MG63 (cell line): ENCODE measurements at places on chromosomes 3 and 15. TPM values are rescaled to one million over a fixed set of nuclear protein-coding genes. Genes with fewer than 3 reads are reported as not detected.

DNA sequence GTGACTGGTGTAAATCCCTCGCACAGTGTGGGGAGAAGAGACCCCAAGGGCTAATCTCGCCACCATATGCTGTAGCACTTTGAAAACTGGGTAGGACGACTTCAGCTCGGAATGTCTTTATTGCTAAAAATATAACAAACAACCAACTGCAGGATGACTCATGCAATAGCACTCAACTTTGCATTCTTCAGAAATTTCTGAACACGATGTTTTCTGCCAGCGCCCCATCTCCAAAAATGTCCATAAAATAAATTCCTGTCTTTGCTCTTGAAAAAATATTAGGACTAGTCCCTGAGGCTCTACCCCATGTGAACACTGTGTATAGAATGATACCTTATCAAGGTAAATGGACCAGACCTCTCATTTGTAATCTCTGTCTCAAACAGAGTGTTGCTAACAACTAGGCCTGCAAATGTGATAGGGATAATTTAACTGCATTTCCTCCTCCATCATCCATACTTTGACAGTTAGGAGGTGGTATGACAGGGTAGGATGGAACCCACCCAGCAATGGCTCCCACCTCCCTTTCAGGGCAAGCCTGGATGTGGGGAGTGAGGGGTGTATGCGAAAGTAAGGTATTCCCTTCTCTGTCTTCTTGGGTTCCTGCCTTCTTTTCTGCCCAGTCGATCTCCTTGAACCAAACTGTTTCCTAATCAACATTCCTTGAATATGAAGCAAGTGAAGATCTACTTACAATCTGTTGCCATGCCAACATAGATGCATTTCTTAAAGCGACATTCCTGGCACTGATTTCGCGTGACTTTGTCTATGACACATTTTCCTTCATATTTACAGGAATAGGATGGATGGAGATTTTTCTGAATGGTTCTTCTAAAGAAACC lies 201.1 kb downstream of the NR1D2 start:
- DNase-seq, result peak; percentile 37

DNA sequence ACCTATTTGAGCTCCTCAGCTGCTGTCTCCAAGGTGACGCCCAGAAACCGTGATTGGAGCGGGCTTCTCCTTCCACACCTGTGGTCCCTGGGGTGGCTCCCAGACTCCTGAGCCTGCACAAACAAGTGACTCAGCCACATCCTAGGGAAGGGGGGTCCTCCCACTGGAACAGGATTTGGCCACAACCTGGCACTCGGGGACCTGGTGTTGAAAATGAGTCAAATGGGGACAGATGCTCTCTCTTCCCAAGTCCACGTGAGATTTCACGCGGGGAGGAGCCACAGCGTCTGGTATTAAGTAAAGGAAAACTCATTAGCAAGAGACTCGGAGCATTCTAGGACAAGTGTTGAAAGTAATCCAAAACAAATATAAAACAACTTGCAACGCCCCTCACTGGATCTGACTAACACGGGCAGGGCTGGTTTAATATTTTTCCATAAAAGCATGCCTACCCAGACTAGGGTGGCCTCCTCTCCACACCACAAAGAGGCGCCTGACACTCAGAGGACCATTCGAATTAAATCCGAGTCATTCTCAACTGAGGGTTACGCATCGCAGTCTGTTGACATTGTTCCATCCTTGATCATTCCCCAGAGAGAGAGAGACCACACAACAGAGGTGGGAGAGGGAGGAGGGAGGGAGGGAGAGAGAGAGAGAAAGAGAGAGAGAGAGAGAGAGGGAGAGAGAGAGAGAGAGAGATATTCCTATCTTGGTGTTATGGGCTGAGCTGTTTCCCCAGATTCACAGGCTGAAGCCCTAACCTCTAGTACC lies 74.4 kb downstream of the MGLL start:
- peak; percentile 76 for DNase-seq

DNA sequence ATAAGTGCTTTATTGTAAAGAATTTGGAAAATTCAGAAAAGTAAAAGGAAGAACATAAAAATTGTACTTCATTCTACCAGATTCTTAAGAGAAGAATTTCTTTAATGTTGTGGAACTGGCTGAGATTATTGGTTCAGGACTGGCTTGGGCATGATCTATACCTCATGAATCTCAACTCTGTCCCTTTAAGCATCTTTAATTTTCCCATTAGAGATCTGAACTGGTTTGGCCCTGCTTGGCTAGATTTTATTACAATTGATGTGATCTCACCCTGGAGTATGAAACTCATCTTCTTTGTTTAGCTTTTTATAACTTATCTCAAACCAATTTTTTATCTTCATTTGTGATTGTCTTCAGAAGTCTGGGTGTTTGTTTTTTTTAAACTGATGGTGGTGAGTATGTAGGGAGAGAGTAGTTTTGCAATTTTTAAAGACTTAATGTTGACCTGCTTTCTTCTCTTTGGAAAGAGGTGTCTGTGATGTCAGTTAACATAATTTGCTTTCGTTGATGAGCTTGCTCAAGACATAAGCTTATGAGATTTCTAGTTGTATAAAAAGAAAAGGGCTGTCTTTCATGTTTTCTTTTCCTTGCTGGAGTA lies 61.9 kb downstream of the ZNF609 start:
- DNase-seq, result no peak

DNA sequence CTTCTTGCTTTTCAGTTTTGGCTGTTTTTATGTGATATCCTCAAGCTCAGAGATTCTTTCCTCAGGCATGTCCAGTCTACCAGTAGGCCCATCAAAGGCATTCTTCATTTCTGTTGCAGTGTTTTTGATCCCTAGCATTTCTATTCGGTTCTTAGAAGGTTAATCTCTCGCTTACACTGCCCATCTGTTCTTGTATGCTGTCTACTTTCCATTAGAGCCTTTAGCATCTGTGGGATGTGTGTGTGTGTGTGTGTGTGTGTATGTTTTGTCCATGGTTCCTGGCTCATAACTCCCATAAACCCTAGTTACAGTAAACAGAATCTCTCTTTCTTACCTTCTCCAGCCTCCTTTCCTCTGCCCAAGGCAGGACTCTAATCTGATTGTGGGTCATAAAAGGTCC lies 5.1 kb upstream of the SLC22A13 start:
- no peak for DNase-seq

GRCh38 chr3:46701181-46701939 lies at the start of gene TMIE:
TSS of gene TMIE (plus strand) at chr3:46701392. CDS start at chr3:46701488, 96 bp downstream.
- DNase-seq, result no peak

GRCh38 chr3:109269577-109270275 lies 46.6 kb downstream of the DPPA2 start:
- DNase-seq, result no peak

DNA sequence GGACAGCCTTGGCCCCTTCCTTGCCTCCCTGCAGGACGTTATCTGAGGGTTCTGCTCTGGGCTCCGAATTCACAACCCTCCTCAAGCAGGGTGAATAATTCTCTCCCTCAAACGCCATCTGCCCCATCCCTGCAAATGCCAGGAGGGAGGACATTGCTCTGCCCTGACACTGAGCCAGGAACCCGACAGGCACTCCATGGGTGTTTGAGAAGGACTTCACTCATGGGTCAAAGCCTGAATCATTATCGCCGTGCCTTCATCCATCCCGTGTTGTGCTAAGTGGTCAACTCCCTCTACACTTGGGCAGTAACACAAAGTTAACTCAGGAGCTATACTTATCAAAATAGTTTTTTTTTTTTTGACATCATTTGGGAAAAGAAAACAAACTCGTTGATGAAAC lies 261.8 kb upstream of the IGF1R start:
- DNase-seq, result no peak

DNA sequence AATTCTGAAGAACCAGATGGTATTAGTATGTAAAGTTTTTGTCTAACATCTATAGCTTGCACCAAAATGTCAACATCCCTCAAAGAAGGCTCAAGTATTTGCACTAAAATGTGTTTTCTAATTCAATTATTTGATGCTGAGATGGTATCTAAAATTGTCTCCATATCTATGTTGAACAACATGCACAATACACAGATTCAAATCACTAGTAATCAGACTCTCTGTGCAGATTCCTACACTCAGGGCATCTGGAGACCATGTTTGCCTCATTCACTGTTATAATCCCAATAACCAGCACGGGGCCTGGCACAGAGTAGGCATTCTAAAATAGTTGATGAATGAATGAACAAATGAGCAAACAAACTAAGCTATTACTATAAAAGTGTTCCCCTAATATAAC lies 2.6 kb downstream of the FILIP1L start:
- DNase-seq, result no peak

DNA sequence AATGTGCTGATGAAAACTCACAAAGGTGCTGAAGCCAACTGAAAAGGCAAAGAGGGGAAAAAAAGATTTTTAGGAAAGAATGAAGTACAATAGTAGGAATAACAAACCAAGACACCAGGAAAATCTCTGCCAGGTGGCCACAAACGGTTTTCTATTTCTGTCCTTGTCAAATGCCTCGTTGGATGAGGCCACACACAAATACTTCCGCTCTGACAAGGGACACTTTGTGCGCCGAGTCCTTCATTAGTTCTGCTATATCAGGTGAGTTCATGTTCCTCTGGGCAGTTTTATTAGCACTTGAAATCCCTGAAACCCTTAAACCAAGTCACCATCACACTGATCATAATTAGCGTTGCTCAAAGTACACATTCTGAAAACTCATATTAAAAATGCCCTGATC lies 373.1 kb downstream of the VPS13C start:
- DNase-seq, result no peak

- DNase-seq, result no peak
Observed at GRCh38 chr3:197168606-197169005, 129.8 kb downstream of the DLG1 start.

GRCh38 chr15:83955806-83956265 lies 279.7 kb upstream of the GOLGA6L4 start:
- no peak for DNase-seq

GRCh38 chr15:55970286-55970685 lies 23.1 kb downstream of the NEDD4 start:
- DNase-seq, result no peak

- no peak for DNase-seq
Observed at GRCh38 chr15:48978638-48979037, 14.9 kb upstream of the SHC4 start.

- DNase-seq, result no peak
Observed at GRCh38 chr15:64738226-64739095, 36.9 kb downstream of the RBPMS2 start.

GRCh38 chr3:188631291-188632010 lies 477.5 kb downstream of the LPP start:
- DNase-seq, result no peak

GRCh38 chr3:157868196-157868595 lies 238.0 kb downstream of the SHOX2 start:
- DNase-seq, result no peak

GRCh38 chr15:66378814-66379430 lies 7.8 kb upstream of the MAP2K1 start:
- DNase-seq, result no peak

GRCh38 chr3:167811031-167811430 lies 75.5 kb downstream of the SERPINI1 start:
- DNase-seq, result peak; percentile 35

GRCh38 chr15:68241088-68241935 lies 11.8 kb upstream of the CLN6 start:
- DNase-seq, result no peak

- no peak for DNase-seq
Observed at GRCh38 chr3:175664911-175665310, 805.8 kb downstream of the NAALADL2 start.

GRCh38 chr3:190073264-190074008 lies 47.3 kb downstream of the P3H2 start:
- DNase-seq, result no peak

Gene HOMER2
- 19.6 and 19.7 TPM in 2 replicates for total RNA-seq

Gene EXD1
- not detected in 2 replicates for total RNA-seq

Gene IMPG2
- total RNA-seq, result under 0.01 and 0.89 TPM in 2 replicates

Gene MRPS22
- total RNA-seq, result 147 and 166 TPM in 2 replicates

Gene PP2D1
- not detected in 2 replicates for total RNA-seq

Gene HHATL
- total RNA-seq, result not detected in 2 replicates

Gene CNTN6
- total RNA-seq, result not detected in 2 replicates

Gene PLS1
- total RNA-seq, result 1.3 and 2.1 TPM in 2 replicates

Gene ZNF502
- 0.89 and 2.9 TPM in 2 replicates for total RNA-seq

Gene PARP15
- 0.10 TPM in 1 of 2 replicates, not detected in the other for total RNA-seq

Gene ARID3B
- 0.10 and 1.3 TPM in 2 replicates for total RNA-seq
